ENCODE measurements at places on chromosomes 5 and 9. TPM values are rescaled to one million over a fixed set of nuclear protein-coding genes. Genes with fewer than 3 reads are reported as not detected.

The SHOC1 gene
- not detected for total RNA-seq

The PLPP7 gene
- total RNA-seq, result 5.6 TPM

The SPEF2 gene
- 0.34 TPM for total RNA-seq

The LIFR gene
- 40.2 TPM for total RNA-seq

The RMND5B gene
- total RNA-seq, result 22.1 TPM

The CCDC180 gene
- total RNA-seq, result 1.4 TPM

The KCNMB1 gene
- not detected for total RNA-seq

The TIMD4 gene
- total RNA-seq, result not detected

The TXNDC8 gene
- not detected for total RNA-seq

The DPP7 gene
- total RNA-seq, result 88.5 TPM

The NR4A3 gene
- total RNA-seq, result 0.20 TPM

The SLC34A1 gene
- total RNA-seq, result not detected

All from mammary microvascular endothelial cell (primary cell).